Stimulated activated CD8-positive, alpha-beta memory T cell treated with anti-CD3 and anti-CD28 coated beads, Interleukin-4, amount 100 ng/mL, for 4 hours (primary cell): ENCODE measurements at places on chromosomes 11 and 22.

DNA sequence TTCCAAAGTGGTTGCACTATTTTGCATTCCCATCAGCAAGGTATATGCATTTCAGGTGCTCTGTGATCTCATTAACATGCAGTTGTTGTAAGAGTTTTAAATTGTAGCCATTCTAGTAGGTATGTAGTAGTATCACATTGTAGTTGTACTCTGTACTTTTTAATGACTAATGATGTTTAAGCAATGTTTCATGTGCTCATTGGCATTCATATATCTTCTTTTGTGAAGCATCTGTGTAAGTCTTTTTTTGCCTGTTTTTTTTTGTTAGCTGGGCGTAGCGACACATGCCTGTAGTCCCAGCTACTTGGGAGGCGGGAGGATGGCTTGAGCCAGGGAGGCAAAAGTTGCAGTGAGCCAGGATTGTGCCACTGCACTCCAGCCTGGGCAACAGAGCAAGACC lies 11.3 kb upstream of the TRIM29 start:
- no peak for DNase-seq

DNA sequence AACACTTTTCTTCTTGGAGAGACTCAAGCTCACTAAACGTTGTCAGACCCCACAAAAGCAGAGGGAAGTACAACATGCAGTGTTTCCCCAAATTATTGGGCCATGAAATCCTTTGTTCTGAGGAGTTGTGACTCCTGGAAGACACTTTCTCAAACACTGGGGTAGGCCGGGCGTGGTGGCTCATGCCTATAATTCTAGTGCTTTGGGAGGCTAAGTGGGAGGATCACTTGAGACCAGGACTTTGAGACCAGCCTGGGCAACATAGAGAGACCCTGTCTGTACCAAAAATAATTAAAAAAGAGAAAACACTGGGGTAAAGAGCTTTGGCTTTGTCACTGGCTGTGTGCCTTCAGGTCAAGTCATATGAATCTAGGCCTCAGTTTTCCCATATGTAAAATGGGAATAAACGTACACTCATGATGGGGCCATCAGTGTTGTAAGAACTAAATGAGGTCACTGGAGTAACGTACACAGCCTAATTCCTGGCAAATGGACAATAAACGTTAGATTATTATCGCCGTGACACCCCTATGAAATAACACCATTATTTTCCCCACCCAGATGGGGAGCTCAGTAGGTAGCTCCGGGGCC lies 92.0 kb downstream of the RRM1 start:
- no peak for DNase-seq

GRCh38 chr11:86678823-86679222 lies 6.4 kb upstream of the ME3 start:
- DNase-seq = no peak

DNA sequence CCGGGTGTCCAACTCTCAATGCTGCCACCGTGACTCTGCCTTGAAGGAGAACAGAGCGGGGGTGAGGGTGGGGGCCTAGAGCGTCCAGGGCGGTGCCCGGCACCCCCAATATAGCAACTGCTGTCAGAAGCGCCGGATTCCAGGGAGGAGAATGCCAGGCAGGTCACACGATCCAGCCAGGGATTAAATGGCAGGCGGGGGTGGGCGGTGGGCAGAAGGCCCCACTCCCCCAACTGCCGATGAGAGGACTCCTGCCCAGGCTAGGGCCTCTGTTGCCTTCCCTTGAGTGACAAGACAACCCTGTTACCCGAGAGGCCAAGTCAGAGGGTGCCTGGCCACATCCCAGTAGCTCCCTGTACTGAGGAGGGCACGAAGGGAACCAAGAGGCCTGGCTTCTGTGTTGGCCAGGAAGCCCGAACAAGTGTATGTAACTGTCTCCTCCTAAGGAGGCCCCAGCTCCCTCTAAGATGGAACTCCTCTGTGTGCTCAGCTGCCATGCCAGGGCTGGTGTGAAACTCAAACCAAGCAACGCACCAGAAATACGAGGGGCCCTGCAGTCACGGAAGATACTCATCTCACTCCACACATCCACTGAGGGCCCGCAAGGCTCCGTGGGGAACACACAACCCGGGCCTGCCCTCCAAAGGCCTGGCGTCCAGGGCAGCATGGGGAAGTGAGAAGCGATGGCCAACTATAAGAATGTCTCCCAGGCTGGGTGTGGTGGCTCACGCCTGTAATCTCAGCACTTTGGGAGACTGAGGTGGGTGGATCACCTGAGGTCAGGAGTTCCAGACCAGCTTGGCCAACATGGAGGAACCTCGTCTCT lies 3.0 kb downstream of the PACSIN3 start:
- DNase-seq = no peak

DNA sequence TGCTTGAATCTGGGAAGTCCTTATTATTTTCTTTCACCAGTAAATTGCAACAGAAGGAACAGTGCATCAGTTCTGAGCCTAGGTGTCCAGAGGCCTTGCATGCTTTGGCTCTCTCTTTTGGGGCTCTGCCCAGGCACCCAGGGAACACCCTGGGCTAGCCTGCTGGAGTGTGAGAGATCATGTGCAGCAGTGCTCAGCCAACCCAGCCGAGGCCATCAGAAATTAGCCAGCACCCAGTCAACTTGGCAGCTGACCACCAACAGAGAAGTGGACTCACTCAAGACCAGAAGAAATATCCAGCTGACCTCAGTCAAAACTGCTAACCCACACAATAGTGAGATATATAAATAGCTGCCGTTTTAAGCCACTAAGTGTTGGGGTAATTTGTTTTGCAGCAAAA lies 11.2 kb upstream of the P4HA3 start:
- no peak for DNase-seq

GRCh38 chr11:26992031-26992541 lies 1.8 kb upstream of the FIBIN start:
- DNase-seq = no peak

DNA sequence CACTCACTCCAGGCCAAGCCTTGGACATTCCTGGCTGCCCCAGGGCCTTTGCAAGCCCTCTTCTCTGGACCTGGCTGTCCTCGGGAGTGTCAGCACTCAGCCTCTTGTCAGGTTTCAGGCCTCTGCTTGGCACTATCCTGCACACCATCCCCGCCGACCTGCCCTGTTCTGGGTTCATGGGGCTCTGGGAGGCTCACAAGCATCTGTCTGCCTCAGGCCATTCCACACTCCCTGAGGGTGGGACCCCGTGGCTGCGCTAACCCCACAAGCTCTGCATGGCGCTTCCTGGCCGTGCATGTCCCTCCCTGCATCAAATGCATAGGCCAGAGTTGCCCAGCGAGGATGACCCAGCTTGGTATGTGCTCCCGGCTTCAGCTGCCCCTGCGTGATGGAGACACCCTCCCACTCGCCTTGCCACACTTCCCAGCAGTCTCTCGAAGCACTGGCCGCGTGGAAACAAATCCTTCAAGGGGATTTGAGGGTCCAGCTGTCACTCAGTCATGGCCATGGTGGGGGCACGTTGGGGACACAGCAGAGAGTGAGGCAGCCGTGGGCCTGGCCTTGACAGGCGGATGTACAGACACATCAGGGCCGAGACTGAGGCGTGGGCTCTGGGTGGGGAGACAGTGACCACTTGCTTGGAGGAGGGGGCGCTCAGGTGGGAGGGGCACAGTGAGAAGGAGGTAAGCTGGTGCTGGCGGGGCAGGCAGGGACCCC lies 87.3 kb downstream of the KCNQ1 start:
- no peak for DNase-seq

- DNase-seq = no peak
These were observed 77.7 kb downstream of the USP35 start for GRCh38 chr11:78266451-78266850.

DNA sequence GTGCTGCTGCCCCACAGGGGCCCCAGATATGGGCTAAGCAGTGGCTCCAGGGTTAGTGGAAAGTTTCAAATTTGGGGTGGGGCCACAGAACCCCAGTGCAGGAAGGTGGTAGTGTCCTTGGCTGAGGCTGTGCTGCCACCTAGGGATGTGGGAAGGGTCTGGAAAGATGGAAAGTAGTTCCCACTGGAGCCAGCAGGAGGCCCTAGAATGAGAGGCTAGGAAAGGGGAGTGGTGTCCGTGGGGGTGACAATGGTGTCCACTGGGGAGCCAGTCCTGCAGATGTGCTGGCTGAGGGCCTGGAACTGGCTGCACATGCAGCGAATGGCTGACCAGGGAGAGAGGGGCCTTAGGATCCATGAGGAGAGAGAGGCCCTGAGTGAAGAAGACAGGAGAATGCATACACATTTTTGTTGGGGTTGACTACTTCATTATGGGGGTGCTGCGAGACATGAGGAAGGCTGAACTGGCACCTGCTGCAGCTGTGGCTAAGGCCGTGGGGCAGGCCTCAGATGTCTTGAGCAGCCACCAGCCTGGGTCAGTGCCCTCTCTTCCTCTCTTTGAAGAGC lies 21.1 kb downstream of the RFPL3 start:
- no peak for DNase-seq

GRCh38 chr11:74485868-74486267 lies 7.7 kb downstream of the LIPT2 start:
- no peak for DNase-seq

GRCh38 chr11:75510723-75511019 lies 15.1 kb downstream of the GDPD5 start:
- no peak for DNase-seq
